ENCODE measurements at places on chromosomes 2 and 18.
A peak's percentile ranks its signal among the peaks of the same experiment; 100 is the strongest.

DNA sequence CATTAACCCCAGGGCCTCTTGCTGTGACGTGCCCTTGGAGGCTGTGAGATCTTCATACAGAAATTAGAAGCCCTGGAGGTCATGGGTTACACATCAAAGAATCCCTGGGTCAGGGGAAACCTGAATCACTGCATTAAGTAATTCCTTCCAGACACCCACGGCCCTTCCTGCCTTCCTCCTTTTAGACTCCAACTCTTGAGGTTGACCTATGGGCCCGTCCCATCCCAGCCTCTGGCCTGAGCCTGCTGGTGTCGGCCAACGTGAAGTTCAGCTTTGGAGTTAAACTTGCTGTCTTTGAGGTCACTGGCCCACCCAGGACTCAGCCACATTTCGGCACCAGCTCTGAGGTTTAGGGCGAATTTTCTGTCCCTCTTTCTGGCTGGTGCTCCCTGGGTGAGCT lies 198.3 kb downstream of the ACKR3 start:
- no peak for DNase-seq

DNA sequence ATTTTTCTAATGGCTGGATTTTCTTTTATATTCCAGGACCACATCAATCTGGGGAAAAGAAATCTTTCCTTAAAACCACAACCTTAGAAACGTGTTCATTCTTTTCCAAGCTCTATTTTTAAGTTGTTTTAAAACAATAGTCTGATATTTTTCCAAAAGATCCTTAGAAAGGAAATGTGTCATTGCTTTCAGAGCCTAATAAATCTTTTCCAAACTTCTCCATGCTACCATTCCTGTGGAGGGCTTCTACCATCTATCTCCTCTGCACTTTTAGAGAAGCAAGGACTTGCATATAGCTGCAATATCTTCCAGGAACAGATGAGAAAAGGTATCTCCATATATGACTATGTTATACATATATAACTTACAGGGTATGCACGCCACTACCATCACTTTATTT lies 21.2 kb downstream of the WDFY1 start:
- no peak for DNase-seq

DNA sequence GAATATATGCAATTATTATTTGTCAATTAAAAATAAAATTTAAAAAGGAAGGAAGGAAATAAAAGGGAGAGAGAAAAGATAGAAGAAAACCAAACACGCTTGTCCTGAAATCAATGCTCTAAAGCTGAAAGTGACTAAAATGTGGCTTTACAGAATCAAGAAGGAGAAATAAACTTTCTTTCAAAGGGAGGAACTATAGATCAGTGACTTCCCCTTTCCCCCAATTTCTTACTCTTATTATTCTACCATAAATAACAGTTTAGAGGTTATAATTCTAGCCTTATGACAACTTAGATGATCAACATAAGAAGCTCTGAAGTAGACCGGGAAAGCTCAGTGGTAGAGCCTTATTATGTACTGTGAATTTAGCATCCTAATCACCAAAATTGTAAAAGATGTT lies 122.5 kb downstream of the ARHGAP15 start:
- DNase-seq = no peak

- DNase-seq = peak; percentile 71
These were observed at the start of gene HOXD1 for GRCh38 chr2:176187899-176188773. TSS of gene HOXD1 (plus strand) at chr2:176188668. CDS start at chr2:176188802, 134 bp downstream.

GRCh38 chr2:219446101-219446504 lies 11.5 kb downstream of the SPEG start:
- peak; percentile 40 for DNase-seq

- no peak for DNase-seq
These were observed 101.6 kb downstream of the SPTBN1 start for GRCh38 chr2:54557601-54558187.

GRCh38 chr2:235960011-235960715 lies 208.0 kb downstream of the GBX2 start:
- DNase-seq = no peak

DNA sequence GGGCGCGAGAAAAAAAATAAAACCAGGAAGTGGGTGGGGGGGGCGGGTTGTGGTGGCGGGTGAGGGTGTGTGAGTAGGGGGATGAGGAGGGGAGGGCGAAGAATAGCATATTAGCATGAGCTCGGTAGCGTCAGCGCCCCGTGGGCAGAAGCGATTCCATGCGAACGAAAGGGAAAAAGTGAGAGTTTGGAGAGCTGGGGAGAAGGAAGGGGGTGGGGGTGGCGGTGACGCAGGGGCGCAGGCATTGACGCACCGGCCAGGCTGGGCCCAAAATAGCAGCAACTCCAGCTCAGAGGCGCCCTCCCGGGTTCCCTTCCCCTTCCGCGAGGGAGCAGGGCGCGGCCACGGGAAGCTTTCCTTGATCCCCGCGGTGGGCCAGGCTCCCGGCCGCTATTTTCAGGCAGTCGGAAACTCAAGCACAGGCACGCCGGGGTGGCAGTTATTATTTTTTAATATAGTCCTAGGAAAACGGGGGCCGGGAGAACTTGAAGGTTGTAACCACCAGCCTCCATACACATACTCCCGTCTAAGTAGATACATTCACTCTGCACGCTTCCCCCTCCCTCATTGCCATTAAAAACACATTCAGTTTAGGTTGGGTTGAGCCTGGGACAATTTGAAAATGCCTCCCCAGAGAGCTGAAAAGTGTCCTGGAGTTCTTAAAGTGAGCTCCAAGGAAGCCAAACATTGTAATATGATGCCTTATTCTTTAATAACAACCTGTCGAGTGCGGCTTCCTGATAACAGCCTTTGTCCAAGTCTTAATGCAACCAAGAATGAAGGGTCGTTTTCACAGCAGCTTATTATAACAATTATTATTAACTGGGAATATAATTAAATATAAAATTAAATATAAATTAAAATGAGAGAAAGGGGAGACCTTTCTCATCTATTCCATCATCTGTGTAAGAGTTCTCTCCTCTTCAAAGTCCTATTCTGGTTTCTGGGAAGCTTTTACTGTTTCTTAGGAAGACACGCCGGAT lies 2.3 kb upstream of the NR4A2 start:
- peak; percentile 86 for DNase-seq

- no peak for DNase-seq
These were observed 51.7 kb upstream of the DAPL1 start for GRCh38 chr2:158743466-158743865.

GRCh38 chr2:215313255-215313613 lies 1.4 kb downstream of the ATIC start:
- no peak for DNase-seq

DNA sequence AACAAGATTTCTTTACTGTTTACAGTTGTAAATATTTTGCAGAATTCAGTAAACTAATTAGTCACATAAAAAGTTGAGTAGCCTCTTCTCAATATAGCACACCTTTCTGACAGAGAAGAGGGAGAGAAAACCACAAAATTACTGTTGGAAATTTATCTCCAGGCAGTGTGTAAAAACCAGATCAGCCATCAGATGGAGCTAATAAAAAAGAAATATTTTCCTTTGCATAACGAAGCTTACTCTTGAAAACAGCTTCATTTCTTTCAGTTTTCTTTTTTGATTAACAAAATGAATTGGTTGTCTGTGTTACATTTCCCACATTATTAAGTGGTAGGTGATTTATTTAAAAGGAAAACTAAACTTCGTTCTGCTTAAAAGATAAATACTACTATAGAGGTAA lies 259.3 kb upstream of the KCNJ3 start:
- no peak for DNase-seq

- DNase-seq = peak; percentile 41
These were observed 442.2 kb upstream of the ID2 start for GRCh38 chr2:8239531-8240088.

DNA sequence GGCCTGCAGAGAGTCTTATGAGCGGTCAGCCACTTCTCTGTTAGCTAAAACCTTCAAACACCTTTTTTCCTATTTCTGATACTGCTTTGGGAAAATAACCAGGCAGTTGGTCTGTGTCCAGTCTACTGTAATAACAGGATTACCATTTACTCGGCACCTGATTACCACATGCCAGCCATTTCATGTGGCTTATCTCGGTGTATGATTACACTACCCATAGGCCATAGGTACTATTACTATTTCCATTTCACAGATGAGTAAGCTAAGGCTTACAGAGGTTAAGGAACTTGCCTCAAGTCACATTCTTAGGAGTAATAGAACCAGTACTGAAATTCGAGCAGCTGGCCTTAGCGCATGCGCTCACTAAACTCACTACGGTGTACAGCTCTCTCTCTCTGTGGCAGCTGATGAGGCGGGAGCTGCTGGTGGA lies 147.2 kb upstream of the L3MBTL4 start:
- DNase-seq = no peak

- DNase-seq = no peak
These were observed 31.9 kb upstream of the NRP2 start for GRCh38 chr2:205650450-205650849.

- no peak for DNase-seq
These were observed 371 bp upstream of the LCLAT1 start for GRCh38 chr2:30446602-30447148.

DNA sequence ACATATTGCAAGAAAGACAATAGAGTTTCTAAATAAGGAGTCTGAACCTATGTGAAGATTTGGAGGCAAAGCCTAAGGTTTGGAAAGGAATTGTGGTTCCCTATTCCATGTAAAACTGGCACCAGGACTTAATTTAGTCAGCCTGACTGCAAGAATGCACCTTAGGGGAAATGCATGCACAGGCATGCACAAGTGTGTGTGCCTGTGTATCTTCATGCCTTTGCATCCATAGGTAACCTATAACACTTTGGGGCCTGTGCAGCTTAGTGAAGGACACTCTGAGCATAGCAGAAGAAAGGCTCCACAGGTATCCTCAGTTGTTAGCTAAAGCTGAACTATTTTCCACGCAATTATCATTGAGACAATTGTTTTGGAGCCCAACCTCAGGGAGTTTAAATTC lies 73.4 kb downstream of the RPRM start:
- DNase-seq = no peak

DNA sequence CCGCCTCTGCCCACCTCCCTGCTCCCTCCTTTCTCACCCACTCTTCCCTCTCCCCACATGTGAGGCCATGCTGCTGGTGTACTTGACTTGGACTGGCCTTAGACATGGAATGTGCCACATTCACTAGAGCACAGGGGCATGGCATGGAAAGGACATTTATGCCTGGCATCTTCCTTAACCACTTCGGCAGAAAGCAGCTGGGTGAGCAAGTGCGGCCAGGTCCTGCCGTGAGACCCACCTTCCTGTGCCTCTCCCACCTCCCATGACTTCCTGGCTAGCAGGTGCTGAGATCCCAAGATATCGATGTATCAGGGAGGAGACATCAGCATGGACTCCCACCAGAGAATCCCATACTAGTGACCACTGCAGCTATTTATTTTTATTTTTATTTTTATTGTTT lies 13.0 kb downstream of the GPR55 start:
- DNase-seq = no peak

All from putamen (tissue), 1 donor.